ENCODE measurements at places on chromosomes 2 and 18. TPM values are rescaled to one million over a fixed set of nuclear protein-coding genes. Genes with fewer than 3 reads are reported as not detected.

GLB1L gene
- 6.8 TPM for total RNA-seq

CPO gene
- total RNA-seq: not detected

RAB27B gene
- total RNA-seq: not detected

LTBP1 gene
- 0.22 TPM for total RNA-seq

KCNK3 gene
- not detected for total RNA-seq

TRABD2A gene
- total RNA-seq: 0.36 TPM

LINC00305 gene
- not detected for total RNA-seq

MPP4 gene
- not detected for total RNA-seq

ME2 gene
- total RNA-seq: 28.2 TPM

POTEJ gene
- total RNA-seq: 0.04 TPM

ADD2 gene
- 0.13 TPM for total RNA-seq

TFCP2L1 gene
- total RNA-seq: not detected

TRIM43 gene
- not detected for total RNA-seq

DLX1 gene
- total RNA-seq: not detected

SPDYA gene
- total RNA-seq: 0.75 TPM

UGT1A3 gene
- 0.11 TPM for total RNA-seq

DOK6 gene
- 17.2 TPM for total RNA-seq

GRCh38 chr18:47370052-47370451, 118.6 kb upstream of the SKOR2 start:
- DNase-seq: no peak

GRCh38 chr18:32237049-32237448, 47.2 kb downstream of the MEP1B start:
- DNase-seq: no peak

GRCh38 chr18:56910967-56911366, 235.9 kb upstream of the BOD1L2 start:
- DNase-seq: no peak

- DNase-seq: no peak
Measured at GRCh38 chr2:144227427-144228105, 292.4 kb downstream of the ZEB2 start.

DNA sequence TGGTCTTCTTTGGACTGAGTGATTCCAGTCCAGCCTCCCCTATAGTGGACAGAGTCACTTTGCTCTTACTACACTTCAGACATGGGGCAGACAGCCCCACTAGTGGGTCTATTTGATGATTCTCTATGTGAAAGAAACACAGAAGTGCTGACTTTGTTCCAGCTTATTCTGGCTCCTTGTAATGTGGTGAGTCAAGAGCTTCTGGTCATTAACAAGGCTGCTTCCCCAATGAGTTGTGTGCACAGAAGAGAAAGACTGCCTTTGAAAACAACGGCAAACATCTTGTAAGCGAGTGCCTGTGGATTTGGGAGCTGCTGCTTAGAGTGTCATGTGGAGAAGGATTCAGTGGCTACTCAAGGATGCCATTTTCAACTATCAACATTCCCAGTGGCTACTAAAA, 39.1 kb downstream of the RMC1 start:
- no peak for DNase-seq

- DNase-seq: no peak
Measured at GRCh38 chr2:108239786-108240185, at the start of gene SULT1C3. Gene SULT1C3, plus strand, starts transcription at chr2:108239968. Its CDS starts 7,227 bp downstream, at chr2:108247195.

- no peak for DNase-seq
Measured at GRCh38 chr18:5282770-5283169, 12.8 kb downstream of the ZBTB14 start.

GRCh38 chr18:37391156-37391555, 174.4 kb downstream of the CELF4 start:
- no peak for DNase-seq

- no peak for DNase-seq
Measured at GRCh38 chr18:2900684-2901422, 54.0 kb downstream of the EMILIN2 start.

DNA sequence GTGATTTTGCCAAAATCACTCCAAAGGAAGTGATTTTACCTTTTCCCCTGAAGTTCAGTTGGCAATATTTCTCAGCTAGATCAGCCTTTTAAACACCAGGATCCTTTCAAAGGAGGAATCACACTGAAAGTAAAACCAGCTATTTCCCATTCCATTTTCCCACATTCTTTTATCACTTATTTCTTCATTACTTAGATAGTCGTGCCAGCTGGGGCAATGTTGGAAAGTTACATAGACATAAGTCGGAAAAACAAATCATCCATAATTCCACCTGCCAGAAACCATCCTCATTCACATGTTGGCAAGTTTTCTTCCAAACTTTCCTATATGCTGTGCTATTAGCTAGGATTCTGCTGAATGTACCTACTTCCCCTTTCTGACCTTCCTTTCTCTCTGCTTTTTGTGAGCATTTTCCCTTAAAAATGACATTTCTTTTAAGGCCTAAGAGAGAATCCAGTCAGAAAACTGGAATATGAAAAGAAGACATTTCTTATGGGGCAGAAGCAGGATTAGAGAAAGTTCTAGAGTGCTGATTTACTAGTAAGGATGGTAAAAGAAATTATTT, 170.0 kb upstream of the STK17B start:
- no peak for DNase-seq

GRCh38 chr18:56462276-56462675, 176.1 kb downstream of the TXNL1 start:
- no peak for DNase-seq

DNA sequence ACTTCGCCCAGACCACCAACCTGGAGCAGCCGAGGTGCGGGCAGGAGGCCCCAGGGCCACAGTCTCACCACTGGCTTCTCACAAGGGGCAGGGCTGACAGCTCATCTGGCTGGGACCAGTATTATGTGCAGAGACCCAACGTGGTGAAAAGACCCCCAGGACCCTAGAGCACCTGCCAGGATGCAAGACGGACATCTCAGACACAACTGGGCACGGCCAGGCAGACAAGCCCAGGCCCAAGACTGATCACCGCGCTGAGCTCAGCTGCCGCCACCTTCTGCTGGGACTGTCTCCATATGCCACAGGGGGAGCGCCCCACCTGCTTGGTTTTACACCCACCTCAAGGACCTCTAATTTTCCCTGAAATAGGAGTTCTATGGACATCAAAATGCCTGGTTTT, 23.2 kb downstream of the HDAC4 start:
- no peak for DNase-seq

DNA sequence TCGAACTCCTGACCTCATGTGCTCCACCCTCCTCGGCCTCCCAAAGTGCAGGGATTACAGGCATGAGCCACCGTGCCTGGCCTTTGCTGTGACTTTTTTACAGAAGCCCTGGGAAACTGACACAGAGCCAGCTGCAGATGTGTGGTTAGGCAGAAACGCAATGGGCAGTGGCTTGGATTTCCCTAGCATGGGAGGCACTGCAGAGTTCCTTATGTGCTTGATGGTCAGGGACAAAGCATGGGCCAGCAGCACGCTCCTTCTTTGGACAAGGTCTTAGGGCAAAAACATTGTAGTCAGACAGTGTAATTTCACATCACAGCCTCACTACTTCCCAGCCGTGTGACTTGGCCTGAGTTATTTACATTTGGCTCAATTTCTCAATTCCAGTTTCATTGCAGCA, 153.9 kb downstream of the RNF144A start:
- DNase-seq: no peak

DNA sequence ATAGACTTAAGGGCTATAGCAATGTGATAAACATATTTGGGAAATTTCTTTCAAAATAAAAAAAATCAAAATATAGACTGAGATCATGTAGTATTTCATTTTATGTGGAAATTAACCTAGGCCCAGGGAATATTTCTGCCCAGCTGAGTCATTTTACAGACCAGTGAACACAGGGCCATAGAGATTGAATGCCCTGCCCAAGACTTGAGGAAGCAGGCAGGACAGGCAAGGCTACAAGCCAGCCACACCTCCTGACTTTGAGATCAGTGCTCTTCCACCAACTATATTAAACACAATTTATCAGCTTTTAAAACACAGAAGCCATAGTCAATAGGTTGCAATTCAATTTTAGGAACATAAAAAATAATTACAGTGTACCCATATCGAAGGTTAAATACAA, 12.9 kb downstream of the CCDC148 start:
- DNase-seq: no peak

- peak; percentile 23 for DNase-seq
Measured at GRCh38 chr2:64599469-64599868, 54.2 kb downstream of the SERTAD2 start.

GRCh38 chr2:196441527-196441926, 198.0 kb upstream of the CCDC150 start:
- DNase-seq: no peak

GRCh38 chr2:238901461-238902057, 53.7 kb downstream of the TWIST2 start:
- DNase-seq: no peak

DNA sequence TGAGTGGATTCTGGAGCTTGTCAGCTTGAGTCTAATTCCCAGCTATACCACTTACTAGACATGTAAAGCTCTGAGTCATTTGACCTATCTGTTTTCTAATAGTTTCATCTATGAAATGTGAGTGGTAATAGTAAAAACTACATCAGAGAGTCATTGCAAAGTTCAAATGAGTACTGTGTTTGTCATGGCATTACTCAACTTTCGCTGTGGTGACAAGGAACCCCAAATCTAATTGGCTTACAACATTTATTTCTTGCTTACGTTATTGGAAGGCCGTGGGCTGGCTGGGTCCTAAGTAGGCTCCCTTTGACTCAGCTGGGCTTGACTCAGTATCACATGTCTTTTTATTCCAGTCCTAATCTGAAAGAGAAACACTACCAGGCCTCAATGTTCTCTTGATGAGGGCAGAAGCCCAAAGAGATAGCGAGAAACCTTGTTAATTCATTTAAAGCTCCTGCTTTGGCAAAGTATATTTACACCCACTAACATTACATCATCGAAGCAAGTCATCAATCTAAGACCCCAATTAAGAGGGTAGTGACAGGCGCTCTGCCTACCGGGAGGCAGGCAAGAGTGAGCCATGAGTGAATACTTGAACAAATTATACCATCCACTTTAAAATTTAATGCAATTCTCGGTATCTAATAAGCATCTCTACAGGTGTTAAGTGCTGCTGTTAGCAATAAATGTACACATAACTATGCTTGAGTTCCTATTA, 431.8 kb upstream of the SPHKAP start:
- DNase-seq: no peak

- no peak for DNase-seq
Measured at GRCh38 chr18:7196421-7196820, 34.5 kb upstream of the LRRC30 start.

- no peak for DNase-seq
Measured at GRCh38 chr18:33444709-33445108, 4.2 kb upstream of the CCDC178 start.

- no peak for DNase-seq
Measured at GRCh38 chr18:76434452-76434851, 60.6 kb downstream of the ZNF516 start.

GRCh38 chr2:14348247-14348646, 284.3 kb upstream of the LRATD1 start:
- DNase-seq: no peak

DNA sequence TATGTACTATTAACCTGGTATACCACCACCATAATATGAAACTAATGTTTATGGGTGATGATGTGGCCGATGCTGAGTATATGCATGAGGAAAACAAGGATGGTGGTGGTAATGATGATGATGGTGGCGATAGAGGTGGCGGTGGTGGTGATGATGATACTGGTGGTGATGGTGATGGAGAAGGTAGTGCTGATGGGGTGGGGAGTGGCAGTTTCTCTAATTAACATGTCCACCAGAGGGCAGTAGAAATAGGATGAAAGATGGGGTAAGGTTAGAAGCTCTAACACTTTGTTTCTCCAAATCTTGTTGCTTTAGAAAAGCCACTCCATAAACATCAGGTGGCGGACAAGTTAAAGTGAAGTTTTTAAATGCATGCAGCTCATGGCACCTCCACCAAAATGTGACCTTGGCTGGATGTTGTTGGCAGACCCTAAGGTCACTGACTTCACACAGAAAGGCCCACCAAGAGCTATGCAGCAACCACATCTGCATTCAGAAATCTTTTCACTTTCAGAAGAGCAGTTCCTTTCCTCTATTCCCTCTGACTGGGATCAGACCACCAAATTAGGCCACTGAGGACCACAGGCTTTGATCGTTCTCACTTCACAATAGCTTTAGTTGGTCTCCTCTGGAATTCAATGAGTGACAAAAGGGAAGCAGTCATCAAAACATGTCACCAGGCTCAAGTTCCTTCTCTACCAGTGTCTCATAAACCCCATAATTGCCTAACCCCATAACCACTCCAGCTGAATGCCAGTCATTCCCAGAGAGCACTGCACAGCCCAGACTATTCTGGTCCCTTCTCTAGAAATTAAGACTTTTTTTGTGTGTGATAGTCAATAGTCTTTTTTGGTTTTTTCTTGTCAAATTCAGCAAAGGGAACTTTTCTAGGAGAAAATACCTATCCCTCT, 7.5 kb upstream of the BCL11A start:
- DNase-seq: peak; percentile 36

GRCh38 chr2:6010163-6010562, 318.0 kb downstream of the SOX11 start:
- no peak for DNase-seq

DNA sequence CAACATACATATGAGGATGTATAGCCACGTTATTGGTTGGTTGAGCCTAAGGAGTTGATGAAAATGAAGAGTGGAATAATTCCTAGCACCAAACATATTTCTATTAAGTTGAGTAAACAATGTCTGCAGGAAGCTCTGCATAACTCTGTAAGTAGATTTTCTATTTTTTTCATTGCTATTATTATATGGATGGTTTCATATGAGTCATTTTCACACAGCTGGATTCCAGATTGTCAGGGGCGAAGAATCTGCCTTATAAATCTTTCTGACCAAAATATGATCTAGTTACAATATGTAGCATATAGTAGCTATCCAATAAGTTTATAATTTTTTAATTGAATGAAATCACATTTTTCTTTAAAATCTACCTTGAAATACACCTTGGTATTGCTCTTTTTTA, 468.0 kb upstream of the PKDCC start:
- no peak for DNase-seq

GRCh38 chr2:28717339-28717758, 34.3 kb upstream of the PPP1CB start:
- DNase-seq: peak; percentile 23

- DNase-seq: no peak
Measured at GRCh38 chr2:46914578-46915230, 902 bp downstream of the MCFD2 start.

GRCh38 chr2:47658646-47659320, 124.2 kb upstream of the MSH6 start:
- DNase-seq: no peak

GRCh38 chr18:27382567-27383216, 197.6 kb upstream of the CHST9 start:
- no peak for DNase-seq

GRCh38 chr2:128510701-128511397, 192.2 kb upstream of the HS6ST1 start:
- no peak for DNase-seq
